ENCODE measurements at places on chromosomes 13 and 19. TPM values are rescaled to one million over a fixed set of nuclear protein-coding genes. Genes with fewer than 3 reads are reported as not detected.

Gene UFM1
- total RNA-seq = 21.7 TPM

Gene NECTIN2
- 79.1 TPM for total RNA-seq

Gene TNNI3
- 8.1 TPM for total RNA-seq

Gene CLC
- total RNA-seq = not detected

Gene PEG3
- total RNA-seq = not detected

Gene ADAMTS10
- 13.5 TPM for total RNA-seq

Gene ZNF600
- total RNA-seq = 0.21 TPM

Gene ERICH4
- total RNA-seq = not detected

Gene DIRAS1
- 4.0 TPM for total RNA-seq
